Suppressor macrophage (primary cell): ENCODE measurements at places on chromosomes 3 and 15.

- DNase-seq = no peak
These were observed 36.2 kb downstream of the SLC6A11 start for GRCh38 chr3:10852066-10852808.

- DNase-seq = no peak
These were observed 3.9 kb downstream of the NEIL1 start for GRCh38 chr15:75350601-75351361.

GRCh38 chr3:59580996-59581395, 531.2 kb upstream of the CFAP20DC start:
- no peak for DNase-seq

GRCh38 chr3:108093616-108094015, 2.8 kb upstream of the CD47 start:
- DNase-seq = no peak

DNA sequence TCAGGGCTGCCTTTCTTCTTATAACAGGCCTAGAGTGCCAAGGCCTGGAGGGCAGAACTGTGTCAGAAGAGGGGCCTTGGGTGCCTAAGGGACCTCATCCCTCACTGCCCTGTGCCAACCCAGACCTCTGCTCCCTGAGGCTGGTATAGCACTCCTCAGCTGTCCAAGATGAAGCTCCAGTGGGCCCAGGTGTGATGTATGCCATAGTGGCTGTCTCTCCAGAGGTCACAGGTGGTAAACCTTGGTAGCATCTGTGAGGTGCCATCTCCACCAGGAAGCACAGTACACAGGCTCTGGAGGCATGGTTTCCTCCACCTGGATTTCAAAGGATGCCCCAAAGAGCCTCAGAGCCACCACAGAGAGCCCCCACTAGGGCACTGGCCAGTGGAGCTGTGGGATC, 12.3 kb upstream of the KLHL40 start:
- no peak for DNase-seq

- DNase-seq = no peak
These were observed 27.2 kb upstream of the PIGZ start for GRCh38 chr3:196995646-196996355.

- no peak for DNase-seq
These were observed 58.3 kb upstream of the ALDH1A3 start for GRCh38 chr15:100821327-100821726.

GRCh38 chr3:191414732-191415131, 46.2 kb upstream of the PYDC2 start:
- DNase-seq = no peak

DNA sequence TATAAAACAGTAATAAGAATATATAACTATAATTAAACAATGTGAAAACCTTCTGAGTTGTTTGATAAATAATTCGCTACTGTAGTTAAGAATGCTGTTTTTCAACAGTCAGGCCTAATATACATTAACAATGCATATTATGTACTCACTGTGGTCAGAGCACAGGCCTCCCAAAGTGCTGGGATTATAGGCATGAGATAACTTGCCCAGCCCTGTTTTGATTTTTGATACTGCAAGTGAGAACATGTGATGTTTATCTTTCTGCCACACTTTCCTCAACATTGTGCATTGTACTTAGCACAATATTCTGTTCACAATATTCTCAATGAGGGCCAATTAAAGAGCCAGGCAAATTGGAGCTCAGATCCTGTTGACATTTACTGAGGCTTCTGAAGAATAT, 274.5 kb upstream of the RARB start:
- no peak for DNase-seq

DNA sequence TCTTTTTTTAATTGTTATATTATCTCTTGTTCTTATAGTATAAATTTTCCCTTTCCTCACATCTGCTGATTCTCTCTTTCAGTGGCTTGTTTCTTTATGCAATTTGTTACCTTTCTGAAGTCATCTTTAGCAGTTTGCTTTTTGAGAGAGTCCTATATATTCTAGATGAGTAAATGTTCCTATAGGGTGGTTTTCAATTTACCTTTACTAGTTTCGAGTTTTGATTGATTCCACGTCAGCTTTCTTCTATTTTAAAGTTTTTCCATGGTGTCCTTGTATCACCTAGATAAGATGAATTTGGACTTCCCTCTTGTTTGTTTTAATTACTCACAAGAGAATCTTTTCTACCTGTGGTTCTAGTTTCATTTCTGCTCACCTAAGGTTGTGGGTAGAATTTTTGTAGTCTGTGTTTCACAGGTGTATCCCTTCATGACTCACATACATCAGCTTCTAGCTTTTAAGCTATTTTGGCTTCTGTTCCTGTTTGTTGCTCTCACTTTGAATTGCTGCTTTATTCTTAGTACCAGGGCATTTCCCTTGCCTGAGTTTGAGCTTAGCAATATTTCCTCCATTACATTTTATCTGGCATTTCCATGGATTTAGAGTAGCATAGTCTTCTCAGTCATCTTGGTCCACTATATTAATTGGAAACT, 6.4 kb downstream of the TEX9 start:
- DNase-seq = no peak

DNA sequence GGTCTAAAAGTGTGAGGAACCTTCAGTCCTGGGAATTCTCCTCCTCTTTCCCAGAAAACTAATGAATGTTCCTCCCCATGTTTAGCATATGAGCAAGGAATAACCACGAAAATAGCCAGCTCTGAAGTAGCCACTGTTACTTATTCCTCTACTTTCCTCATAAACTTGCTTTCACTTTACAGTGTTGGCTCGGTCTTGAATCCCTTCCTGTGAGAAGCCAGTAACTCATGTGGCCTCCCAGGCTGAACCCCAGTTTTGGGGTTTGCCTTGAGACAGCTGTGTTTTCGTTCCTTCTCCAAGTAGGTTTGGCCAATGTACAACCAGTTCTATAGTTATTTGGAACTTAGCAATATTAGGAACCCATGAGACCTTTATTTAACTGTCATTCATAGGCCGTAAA, 195.0 kb downstream of the CNTN6 start:
- no peak for DNase-seq

- no peak for DNase-seq
These were observed 521.2 kb downstream of the ZIC1 start for GRCh38 chr3:147930232-147930807.

- DNase-seq = no peak
These were observed 55.6 kb upstream of the DLG1 start for GRCh38 chr3:197353867-197354567.

DNA sequence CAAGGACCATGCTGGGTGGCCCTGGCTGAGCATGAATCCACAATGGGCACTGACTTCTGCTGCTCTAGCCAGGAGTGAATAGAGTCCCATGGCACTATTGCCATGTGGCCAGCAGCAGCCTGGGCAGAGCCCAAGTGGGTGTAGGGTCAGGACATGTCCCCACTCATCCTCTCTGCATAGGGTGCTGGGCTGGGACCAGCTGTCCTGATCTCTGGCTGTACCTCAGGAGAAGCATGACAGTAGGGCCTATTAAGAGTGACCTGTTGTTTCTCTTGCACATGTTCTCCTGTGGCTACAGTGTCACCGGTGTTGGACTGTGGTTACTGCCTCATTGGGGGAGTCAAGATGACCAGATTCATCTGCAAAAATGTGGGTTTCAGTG, 46.9 kb downstream of the DLEC1 start:
- DNase-seq = no peak

DNA sequence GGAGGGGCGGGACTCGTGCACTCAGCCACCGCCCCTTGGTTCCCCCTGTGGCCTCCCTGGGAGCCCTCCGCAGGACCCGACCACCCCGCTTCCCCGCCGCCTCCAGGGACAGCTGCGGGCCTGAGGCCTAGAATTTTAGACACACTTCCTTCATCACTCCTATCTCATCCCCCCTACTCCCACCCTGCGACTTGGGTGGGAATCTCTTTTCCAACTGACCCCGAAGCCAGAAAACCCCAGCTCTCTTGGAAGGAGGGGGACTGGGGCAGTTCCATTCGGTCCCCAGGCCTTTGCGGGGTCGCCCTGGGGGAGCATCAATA, 289 bp upstream of the TFDP2 start:
- DNase-seq = no peak

DNA sequence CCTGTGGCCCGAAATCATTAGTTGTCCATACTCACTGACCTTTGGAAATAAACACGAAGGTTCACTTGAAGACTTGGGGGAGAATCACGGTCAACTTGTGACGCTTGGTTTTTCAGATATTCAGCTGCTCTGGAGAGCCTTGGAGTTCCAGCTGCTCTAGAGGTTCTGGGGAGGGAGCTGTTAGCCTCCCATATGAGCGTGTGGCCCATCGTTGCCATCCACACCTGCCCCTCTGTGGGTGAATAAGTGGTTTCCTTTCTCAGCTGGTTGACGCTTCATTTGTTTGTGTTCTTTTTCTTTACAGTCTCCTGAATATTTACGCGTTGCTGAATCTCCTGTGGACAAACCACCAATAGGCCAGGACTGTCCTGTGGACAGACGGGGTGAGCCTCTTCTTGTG, 35.6 kb downstream of the APBA2 start:
- DNase-seq = no peak

DNA sequence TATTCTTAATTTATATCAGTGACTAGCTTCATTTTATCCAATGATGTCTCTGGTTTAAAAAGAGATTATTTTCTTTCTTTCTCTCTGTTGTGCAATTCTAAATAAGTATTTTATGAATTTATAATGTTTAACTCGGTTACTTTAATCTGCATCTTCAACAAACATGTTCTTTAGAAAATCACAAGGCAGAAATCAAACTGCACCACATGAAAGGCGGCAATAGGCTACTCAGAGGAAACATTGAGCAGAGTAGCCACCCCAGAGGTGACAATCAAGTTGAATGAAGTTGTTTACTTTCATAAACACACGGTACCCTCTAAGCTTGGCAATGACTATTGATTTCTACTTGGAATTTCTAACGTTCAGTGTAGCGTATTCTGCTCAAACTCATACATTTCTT, 677.8 kb upstream of the ROBO1 start:
- no peak for DNase-seq

DNA sequence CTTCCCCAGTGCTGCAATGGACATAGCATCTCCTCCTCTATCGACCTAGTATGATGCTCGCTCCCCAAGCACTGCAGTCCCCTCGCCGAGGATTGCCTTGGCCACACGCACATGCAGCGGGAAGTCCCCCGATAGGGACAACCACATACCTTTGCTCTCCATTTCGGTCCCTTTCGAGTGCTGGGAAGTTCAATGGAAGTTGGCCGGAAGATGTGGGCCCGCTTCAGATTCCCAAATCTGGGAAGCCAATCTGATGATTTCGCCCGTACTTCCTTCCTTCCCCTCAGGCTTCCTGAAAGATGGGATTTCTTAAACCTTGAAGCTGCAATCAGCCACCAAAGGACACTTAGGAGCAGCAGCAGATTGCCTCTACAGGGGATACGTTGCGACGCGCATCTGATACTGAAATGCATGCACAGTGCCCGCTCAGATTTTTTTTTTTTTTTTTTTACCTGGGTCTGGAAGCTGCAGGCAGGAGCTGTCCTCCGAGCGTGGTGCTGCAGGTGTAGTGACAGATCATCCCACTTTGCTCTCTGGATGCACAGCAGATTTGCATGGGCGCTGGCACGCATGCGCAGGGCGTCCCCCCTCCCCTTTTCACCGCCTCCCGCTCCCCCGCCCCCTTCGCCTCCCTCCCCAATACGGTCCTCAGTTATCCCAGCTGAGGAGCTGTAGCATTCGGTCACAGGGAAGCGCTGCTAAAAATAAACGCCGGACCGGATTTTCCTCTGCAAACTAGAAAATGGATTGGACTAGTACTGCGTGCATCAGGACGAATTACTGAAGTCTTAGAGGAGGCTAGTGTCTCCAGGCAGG, at the start of gene FGF12:
TSS of gene FGF12 (minus strand) at position 510 of the 816 bp plus-strand sequence.
- DNase-seq = no peak

DNA sequence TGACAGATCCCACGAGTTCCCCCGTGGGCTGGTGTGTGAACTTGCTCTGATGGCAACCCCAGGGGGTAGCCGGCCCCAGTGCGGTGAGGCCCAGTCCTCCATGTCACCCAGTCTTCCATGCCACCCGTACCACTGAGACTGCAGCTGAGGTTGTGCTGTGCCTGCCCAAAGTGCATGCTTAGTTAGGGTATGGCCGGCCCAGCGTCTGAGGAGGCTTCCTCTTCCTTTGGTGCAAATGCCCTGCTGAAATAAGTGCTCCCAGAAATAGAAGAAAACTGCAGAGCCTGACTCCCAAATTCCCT, 31.5 kb downstream of the MGLL start:
- no peak for DNase-seq

GRCh38 chr3:123683505-123684154, 98.8 kb upstream of the HACD2 start:
- no peak for DNase-seq

DNA sequence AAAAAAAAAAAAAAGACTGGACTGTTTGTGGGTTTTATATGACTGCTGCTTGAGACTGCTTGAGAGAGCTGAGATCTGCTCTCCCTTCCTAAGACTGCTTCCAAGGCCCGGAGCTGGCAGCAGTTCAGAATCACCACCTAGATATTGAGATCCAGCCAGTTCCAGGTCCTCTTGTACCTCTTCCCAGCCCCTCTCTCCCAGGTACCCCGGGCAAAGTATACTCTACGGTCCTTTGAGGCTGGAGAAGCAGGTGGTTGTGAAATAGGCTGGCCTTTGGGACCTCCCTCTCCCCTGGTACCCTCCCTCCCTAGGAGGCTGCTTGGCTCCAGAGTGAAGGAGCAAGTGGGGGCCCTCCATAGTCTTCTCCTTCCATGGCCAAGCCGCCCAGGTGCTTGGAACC, 12.6 kb upstream of the BAHD1 start:
- DNase-seq = no peak
